NCI-H524 (cell line): ENCODE measurements at places on chromosomes 2 and 18.

DNA sequence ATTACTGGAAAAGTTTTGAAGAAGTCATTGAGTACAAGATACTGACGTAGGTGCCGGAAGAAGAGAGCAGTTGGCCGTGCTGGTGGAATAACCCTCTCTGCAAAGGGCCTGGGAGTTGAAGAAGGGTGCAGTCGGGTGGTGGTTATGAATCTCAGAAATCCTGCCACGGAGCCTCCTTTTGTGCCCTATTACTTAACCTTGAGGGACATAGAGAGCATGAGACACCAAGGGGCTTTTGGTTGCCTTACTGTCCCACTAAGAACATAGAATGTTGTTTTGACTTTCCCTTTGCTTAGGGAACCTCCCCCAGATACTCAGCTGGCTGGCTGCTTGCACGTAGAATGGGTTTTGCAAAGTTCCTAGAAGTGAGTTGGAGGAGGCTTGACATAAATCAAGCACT, 1.3 kb upstream of the CD28 start:
- DNase-seq = no peak

- DNase-seq = no peak
Observed at GRCh38 chr2:168439536-168439935, 16.5 kb upstream of the CERS6 start.

DNA sequence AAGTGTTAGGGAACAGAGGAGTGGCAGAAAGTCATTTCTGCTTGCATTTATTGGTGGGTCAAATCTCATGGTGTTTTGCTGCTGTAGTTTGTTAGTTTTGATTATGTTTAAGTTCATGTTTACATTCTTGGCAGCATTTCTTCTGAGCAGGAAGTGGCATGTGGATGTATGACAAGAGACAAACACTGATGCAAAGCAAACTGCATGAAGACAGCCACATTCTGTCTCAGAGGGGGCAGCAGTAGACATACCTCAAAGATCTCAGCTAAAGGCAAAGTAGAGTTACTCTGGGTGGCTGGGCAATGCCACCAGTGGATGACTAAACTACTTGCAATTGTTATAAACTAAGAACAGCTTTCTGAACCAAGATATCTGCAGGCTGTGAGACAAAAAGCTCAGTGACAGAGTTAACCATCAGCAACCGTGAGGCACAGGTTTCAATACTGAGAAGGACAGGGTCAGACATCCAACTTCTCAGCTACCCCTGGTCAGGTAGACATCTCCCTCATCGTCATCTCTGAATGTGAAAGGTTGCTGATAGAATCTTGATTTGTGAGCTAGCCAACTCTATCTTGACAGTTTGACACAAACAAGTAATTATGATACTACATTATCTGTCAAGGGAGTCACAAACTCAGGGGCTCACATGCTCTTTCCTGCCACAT, 16.4 kb downstream of the GALNT3 start:
- no peak for DNase-seq

DNA sequence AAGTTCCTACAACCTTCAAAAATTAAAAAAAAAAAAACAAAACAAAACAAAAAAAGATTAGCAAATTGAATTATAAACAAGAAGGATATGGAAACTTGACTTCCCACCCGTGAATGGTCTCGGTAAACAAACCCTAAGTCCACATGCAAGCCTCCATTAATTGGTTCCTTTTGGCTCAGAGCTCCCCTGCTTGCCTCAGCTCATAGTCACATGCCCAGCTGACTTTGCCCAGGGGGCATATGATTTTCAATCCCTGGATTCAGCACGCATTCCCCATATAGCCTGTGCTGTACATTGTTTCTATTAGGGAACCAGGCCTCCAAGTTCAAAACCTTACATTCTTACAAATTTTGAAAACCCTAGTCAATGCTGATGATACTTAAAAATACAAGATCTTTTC, 95.0 kb downstream of the PID1 start:
- no peak for DNase-seq

DNA sequence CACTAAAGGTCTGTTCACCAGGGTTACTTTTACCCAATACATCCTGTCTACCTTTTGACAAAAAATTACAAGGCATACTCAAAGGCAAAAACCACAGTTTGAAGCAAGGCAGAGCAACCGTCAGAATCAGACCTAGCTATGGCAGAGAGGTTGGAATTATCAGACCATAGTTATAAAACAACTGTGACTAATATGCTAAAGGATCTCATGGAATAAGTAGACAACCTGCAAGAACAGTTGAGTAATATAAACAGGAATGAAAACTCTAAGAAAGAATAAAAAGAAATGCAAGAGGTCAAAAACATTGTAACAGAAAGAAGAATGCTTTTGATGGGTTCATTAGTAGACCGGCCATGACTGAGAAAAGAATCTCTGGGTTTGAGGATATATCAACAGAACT, 318.8 kb upstream of the KCNH7 start:
- no peak for DNase-seq

GRCh38 chr18:45727068-45727467, 3.1 kb downstream of the SLC14A1 start:
- DNase-seq = no peak
